Fibroblast of villous mesenchyme (primary cell): ENCODE measurements at places on chromosomes 5 and 9.

DNA sequence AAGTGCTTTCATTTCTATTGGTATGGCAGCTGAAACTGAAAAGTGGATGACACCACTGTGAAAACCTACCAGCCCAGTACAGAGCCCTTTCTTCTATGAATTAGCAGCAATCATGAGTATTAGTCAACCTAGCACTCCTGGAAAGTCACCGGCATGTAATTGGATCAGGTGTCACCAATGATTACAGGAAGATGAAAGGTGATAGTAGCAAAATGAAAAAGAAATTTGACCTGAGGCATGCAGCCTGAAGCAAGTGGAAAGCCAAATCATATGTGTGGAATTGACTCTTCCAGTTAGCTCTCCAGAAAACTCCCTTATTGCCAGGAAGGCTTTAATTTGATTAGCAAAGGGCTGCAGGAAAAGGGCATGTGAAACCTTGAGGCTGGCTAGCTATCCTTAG is 81.2 kb upstream of the NAA35 start:
- DNase-seq = no peak

- no peak for DNase-seq
Measured at GRCh38 chr9:124511426-124511840, 4.2 kb upstream of the NR5A1 start.

- no peak for DNase-seq
Measured at GRCh38 chr5:131394128-131394527, 130.3 kb downstream of the CDC42SE2 start.

GRCh38 chr5:2675548-2675947 is 75.9 kb downstream of the IRX2 start:
- DNase-seq = no peak
